ENCODE measurements at places on chromosomes 5 and 9.
A peak's percentile ranks its signal among the peaks of the same experiment; 100 is the strongest.

DNA sequence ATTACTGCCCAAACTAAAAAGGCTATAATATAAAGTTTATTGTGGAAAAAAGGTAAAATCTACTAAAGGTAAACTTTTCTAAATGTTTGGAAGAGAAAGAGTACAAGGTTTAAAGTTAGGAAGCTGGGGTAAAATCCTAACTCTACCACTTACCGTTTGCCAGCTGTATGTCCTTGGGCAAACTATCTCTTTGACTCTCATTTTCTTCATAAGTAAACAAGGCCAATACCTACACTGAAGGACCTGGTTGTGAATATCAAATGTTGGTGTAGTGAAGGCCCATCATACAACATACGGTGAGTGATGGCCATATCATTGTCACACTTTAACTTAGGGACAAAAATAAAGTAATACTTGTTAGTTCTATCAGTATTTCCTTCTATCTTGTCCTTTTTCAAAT lies 34.9 kb downstream of the ABHD17B start:
- no peak for DNase-seq

- DNase-seq = no peak
Observed at GRCh38 chr5:65727491-65728156, 5.6 kb downstream of the NLN start.

DNA sequence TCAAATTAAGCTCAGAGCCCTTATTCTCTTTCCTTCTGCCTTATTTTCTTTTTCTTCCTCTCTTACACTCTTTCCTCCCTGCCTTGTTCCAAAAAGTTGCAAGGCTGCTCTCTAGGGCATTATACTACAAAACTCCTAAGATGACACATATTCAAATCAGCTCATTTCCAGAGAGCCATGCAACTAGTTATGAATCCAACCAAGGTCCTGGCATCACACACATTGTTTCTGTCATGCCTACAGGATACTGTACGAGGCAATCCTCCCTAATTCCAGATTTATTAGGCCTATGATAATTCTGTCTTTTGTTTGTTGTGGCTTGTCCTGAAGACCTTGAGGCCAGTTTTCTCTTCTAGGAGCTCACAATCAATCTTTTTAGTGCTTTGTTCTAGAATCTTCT lies 87.0 kb upstream of the TBCA start:
- no peak for DNase-seq

DNA sequence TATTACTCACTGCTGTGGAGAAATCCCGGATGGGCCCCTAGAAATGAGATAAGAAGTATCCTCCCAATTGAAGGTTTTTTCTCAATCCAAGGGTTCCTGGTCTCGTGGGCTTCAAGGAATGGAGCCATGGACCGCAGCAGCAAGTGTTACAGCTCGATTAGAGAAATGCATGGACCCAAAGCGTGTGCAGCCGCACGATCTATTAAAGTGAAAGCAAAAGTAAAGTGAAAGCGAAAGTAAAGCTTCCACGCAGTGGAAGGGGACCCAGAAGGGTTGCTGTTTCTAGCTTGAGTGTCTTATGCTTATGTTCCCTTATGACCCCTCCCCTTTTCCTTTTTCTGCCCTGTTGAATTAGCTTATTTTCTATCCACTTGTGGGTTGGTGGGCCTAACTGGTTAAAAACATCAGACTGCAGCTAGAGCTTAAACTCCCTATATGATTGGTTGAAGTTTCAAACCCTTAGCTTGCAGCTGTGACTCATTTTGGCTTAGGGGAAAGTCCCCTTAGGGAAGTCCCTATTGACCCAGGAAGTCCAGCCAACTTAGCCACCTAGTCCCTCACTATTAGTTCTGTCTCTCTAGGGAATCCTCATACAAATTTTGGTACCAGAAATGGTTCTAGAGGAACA lies 1111.8 kb downstream of the TAF11L14 start:
- peak; percentile 37 for DNase-seq

GRCh38 chr9:115169003-115169402 lies 51.0 kb upstream of the TNC start:
- no peak for DNase-seq

DNA sequence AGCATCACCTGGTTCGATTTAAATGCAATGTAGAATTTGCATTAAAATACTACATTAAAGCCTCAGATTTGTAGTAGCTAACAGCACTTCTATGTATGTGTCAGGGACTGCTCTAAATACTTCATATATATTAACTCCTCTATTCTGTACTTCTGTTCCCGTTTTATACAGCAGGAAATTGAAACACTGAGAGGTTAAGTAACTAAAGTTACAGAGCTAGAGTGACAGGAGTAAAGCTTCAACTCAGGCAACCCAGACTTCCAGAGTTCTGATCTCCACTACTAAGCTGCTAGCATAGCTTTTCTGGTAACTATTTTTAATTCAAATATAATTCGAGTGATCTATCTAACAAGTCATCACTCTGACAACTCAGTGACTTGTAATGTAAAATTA lies 619 bp upstream of the APC start:
- DNase-seq = no peak

GRCh38 chr9:107972346-107972745 lies 482.8 kb upstream of the KLF4 start:
- no peak for DNase-seq

GRCh38 chr5:78979117-78979742 lies 5.9 kb downstream of the ARSB start:
- no peak for DNase-seq

- no peak for DNase-seq
Observed at GRCh38 chr9:83669067-83669466, 38.7 kb downstream of the UBQLN1 start.

DNA sequence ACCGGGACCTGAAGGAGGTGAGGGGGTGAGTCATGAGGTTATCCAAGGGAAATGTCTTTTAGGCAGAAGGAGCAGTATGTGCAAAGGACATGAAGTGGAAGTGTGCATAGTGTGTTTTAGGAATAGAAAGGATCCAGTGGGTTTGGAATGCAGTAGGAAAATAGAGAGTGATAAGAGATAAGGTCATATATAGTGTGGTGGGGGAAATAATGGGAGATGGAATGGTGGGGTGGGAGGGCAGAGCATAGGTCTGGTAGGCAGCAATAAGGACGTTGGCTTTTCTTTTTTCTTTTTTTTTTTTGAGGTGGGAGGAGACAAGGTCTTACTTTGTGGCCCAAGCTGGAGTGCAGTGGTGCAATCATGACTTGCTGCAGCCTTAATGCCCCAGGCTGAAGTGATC lies 17.8 kb downstream of the SNX24 start:
- no peak for DNase-seq

DNA sequence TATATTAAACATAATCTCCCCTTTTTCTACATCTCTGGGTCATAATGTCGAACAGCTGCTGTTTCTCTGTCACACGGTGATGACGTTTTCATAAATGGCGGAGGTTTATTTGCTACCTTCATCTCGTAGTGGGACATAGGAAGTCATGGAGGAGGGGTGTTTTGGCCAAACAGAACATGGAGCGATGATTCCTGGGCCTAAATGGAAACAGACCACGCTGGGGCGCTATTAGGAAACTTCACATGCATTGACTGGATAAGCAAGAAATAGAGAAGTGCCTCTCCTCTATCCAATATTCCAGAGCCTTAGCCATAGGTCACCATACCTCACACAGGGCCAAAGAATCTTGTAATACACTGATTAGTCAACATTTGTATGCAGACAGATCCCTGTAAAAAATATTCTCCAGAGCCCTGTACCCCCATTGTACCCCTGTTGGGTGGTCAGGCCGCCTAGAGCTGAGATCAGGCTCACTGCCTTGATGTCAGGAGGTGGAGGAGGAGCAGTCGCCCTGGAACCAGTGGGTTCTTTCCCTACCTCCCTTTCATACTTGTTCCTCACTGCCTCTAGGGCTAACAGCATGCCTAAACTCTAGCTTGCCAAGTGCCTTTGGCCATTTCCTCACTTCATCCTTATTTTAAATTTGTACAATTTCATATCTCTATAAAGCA lies 77.8 kb upstream of the SPIN1 start:
- DNase-seq = no peak

- DNase-seq = no peak
Observed at GRCh38 chr9:18911714-18912342, 121.2 kb downstream of the SAXO1 start.

DNA sequence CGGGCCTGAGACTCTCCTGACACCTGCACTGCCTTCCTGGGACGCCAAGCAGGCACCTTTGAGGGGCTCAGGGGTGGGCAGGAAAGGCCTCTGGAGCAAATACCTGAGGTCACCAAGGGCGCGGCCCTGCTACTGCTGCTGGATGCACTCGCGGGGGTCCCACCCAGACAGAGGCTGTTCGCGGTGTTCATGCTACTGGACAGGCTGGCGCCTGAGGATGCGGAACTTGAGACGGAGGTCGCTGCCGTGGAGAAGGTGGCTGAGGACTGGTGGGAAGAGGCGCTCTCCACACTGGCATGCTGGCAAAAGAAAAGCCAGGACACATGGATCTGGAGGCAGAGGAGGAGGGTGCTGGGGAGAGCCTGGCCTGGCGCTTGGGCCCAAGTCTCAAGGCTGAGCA lies 110.7 kb downstream of the UBE2R2 start:
- no peak for DNase-seq

- DNase-seq = no peak
Observed at GRCh38 chr9:94991961-94992907, 265.7 kb downstream of the AOPEP start.

DNA sequence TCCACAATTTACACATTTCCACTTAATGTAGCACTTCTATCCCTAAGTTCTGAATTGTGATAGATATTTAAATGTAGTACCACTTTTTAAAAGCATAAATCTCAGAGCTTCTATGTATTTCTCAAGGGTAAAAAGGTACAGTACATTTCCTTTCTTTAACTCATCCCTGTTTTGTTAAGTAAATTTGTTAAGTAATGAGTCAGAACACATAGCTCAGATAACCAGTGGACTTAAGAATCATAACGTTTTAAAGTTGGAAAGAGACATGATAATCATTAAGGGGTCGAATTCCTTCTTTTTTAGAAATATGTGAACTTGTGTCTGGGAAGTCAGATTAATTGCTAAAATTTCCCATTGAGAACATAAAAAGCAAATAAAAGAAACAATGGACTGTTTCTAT lies 810.2 kb upstream of the NUDT12 start:
- no peak for DNase-seq

DNA sequence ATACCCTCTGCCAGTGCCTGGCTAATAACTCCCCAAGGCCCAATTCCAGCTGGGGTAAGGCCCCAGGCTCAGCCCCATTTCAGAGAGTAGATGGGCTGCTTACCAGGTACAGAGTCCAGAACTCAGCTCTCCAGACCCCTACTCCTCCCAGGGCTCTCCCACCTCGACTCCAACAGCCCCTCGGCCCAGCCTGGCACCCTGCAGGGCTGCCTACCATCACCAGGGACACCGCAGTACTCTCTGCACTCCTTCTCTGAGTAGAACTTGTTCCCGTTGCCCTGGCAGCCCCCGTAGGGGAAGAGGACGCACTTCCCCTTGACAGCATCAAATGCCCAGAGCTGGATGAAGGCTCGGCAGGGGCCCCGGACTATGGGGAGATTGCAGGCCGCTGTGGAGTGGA lies 17.4 kb downstream of the AMBP start:
- DNase-seq = no peak

DNA sequence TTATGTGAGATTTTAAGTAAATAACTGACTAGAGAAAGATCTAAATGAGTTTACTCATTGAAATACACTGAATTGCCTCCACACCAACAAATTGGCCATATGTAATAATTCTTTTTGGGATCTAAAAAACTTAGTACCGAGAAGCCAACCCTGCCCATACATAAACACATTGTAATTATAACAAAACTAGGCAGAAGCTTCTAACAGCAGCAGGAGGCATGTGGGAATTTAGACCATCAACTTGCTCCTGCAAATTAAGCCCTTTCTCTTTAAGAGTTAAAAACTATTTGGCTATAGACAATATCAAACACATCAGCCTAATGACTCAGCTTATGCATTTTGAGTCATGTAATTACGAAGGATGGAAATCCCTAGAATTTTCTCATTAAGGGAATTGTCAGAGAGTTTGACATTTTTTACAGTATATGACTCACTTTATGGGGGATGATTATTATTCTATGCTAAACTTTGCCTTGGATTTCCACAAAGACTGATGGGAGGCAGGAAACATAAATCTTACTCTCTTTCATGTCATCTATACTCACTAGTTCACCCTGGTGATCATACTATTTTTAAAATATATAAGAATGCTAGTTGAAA lies 1.0 kb downstream of the IL7R start:
- DNase-seq = no peak

- no peak for DNase-seq
Observed at GRCh38 chr5:172140120-172140519, 47.9 kb downstream of the STK10 start.

DNA sequence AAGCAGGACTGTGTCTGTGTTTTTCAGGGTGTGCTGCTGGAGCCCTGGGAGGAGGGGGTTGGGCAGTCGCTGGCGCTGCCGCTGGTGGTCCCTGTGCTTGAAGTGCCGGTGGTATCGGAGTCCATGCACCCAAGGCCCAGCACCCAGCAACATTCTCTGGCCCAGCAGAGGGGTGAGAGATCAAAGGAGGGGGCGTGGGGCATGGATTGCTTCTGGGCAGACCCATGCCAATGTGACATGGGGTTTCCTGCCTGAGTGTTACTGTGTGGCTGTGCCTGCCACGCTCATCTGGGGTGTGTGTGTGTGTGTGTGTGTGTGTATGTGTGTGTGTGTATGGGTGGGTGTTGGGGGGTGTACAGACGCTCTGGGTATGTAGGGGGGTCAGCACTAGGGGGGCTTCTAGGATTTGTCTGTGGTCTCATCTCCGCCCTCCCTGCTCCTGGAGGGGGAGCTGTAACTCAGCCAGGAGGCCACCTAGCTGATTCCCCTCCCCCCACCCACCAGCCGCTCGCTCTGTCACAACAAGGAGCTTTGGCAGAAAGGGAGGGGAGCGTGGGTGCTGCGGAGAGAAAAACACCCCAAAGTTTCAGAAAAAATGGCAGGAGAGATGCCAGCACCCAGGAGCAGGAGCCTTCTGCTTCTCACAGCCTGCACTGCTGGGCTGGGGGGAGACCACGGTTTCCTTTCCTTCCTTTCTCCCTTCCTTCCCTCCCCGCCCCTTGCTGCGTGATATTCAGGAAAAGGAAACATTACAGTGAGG lies 35.9 kb upstream of the HSPA9 start:
- DNase-seq = no peak

GRCh38 chr9:37386988-37387387 lies 35.5 kb upstream of the GRHPR start:
- no peak for DNase-seq

DNA sequence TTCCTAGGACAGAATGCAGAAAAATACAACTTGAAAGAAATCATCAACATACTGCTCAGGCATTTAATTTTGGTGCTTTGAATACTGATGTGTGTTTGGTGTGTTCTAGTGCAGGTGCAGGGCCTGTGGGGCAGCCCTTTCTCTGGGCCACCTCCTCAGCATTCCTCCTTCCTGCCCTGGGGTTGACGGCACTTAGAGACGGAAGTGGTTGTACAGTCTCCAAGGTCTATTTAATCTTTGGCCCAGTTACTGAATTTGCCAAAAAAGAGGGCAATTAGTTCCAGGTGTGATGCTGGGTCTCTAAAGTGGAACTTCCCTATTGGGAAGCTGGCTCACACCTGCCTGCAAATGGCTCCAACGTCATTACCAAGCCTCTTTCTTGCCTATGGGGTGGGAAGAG lies 269.0 kb downstream of the SH3GL2 start:
- DNase-seq = no peak

GRCh38 chr5:125134216-125135081 lies 388.0 kb upstream of the ZNF608 start:
- no peak for DNase-seq

Measured in activated CD4-positive, alpha-beta T cell treated with anti-CD3 and anti-CD28 coated beads, Interleukin-2, amount 50 U/mL, for 24 hours (primary cell).